ENCODE measurements at places on chromosomes 2 and 18.
A peak's percentile ranks its signal among the peaks of the same experiment; 100 is the strongest.

DNA sequence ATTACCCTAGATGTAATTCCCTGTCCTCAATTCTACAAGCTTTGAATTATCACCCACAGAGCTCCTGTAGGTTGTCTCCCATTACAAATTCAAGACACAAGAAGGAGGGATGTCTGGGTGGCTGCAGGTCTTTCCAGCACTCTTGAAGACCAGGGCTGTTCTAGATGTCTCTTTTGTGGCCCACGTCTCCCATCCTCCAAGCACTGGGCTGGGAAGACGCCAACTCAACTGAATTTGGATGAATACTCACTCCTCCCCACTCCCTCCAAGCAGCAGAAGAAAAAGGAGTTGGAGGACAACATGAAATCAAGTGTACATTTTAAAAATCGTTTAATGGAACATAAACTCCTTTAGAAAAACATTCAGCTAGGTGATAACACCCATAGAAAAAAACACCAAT, 31.2 kb downstream of the SMAD7 start:
- no peak for DNase-seq

- no peak for DNase-seq
These were observed 37.2 kb upstream of the SNED1 start for GRCh38 chr2:240960971-240961876.

DNA sequence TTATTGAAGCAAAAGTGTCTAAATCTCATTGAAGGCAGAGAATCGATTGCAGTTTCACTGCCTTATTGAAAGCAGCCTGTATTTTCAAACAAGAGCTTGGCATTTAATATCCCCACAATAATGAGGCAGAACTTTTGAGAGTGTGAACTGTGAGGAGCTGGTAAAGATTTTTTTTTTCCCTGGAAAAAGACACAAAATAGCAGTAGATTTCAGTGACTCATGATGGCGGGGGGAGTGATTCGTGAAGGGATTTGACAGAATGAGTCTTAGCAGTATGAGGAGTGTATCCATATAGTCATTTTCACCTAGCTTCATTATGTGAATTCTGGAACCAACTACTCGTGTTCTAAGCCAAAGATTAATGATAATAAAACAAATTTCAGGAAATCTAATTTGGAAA, 242.9 kb downstream of the ARL6IP6 start:
- DNase-seq: no peak

DNA sequence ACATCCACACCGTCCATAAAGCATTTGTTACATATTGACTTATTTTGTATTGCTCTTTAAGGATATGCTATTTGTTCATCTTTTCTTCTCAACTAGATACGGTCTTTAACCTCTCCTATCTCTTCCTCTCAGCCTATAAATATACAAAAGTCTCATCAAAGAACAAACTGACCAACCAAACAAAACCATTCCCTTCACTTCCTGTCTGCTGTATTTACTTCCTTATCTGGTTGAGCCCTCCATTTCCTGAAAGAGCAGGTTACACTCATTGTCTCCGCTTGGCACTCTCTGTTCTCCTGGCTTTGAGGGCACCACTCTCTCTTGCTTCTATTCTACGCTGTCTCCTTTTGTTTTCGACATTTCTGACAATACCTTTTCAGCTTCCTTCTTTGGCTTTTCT, 431.9 kb upstream of the TCF4 start:
- DNase-seq: no peak

GRCh38 chr18:62999392-62999791, 284.1 kb downstream of the PHLPP1 start:
- DNase-seq: no peak

GRCh38 chr2:10375570-10376281, 72.4 kb downstream of the ODC1 start:
- no peak for DNase-seq

DNA sequence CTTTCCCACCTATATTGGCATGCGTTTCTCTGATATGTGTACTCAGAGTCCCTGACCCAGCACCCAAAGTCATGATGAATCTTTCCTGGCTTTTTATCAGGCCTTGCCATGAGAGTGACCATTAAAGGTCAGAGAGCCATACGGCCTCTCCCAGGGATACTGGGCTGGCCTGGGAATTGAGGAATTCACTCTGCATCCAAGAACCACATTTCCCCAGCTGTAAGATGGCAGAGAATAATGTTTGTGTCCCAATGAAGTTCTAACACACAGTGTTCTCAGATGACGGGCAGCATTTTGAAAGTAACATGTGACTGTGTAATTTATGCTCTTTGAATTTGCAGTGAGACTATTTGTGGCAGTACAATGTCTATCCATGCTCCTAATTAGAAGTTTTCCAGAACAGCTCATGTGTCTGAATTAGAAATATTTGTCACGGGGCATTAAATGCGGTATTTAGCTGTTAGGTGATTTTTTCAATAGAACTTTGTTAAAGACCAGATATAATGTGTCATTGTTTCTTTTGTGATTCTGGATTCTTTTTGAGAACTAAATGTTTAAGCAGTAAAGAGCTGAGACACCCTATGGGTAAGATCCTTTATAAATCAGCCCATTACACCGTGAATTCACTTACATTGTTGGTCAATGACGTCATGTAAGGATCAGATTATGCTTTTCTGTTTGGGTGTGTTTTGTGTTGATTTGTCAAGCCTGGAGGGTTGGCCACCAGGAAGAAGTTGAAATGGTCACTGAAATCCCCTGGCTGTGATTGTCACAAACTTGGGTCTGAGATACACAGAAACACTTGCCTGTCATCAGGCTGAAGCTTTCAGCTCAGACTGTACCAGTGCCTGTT, 7.3 kb upstream of the SLC3A1 start:
- no peak for DNase-seq

GRCh38 chr18:49588971-49589370, 27.1 kb downstream of the LIPG start:
- DNase-seq: no peak

- peak; percentile 52 for DNase-seq
These were observed 4.0 kb upstream of the WNT10A start for GRCh38 chr2:218876562-218877219.

- DNase-seq: no peak
These were observed 228.3 kb upstream of the FOSL2 start for GRCh38 chr2:28164280-28164801.

DNA sequence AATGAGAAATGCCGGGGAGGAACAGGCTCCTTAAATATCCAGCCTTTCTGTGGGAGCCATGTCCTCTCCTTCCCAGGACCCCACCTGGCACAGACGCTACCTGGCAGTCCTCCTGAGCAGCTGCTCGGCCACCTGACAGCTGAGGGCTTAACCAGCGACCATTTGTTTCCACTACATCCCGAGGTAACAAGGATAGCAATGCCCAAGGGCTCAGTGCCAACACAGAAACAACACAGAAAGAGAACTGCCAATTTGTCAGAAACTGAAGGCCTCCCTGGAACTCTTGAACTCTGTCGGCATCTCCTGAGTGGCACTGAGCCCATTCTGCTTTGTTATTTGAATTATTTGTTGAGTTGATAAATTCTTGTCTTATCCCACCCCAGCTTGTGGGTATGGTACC, 122.2 kb upstream of the ARHGAP28 start:
- DNase-seq: no peak

GRCh38 chr2:147464737-147465357, 380.0 kb upstream of the ACVR2A start:
- no peak for DNase-seq

- DNase-seq: no peak
These were observed 395.3 kb upstream of the NXPH2 start for GRCh38 chr2:139175510-139175909.

- no peak for DNase-seq
These were observed 173.7 kb downstream of the FBXO15 start for GRCh38 chr18:73973972-73974371.

DNA sequence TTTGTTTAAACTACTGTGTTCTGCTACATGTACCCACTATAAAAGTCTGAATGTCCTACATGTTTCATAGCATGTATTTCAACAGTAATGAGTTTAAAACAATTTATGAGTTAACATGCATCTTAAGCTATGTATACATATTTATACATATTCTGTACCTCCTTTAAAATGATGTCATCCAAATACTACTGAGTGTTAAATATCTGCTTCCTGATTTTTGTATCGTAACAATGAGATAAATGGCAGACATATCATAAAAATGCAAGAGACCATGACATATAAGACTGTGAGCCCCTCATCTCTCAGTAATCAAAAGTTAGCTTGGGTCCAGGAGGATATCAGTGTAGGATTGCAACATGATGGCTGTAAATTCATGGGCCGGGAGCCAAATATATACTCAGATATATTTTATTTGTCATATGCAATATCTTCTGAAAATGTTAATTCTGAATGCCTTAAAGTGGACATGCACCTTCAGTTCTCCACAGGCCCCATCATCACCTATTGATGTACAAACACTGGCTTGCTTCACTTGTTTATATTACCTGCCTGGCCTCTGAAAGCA, 3.6 kb downstream of the COL5A2 start:
- DNase-seq: no peak

- no peak for DNase-seq
These were observed 205.1 kb downstream of the ARL4C start for GRCh38 chr2:234291765-234292204.

DNA sequence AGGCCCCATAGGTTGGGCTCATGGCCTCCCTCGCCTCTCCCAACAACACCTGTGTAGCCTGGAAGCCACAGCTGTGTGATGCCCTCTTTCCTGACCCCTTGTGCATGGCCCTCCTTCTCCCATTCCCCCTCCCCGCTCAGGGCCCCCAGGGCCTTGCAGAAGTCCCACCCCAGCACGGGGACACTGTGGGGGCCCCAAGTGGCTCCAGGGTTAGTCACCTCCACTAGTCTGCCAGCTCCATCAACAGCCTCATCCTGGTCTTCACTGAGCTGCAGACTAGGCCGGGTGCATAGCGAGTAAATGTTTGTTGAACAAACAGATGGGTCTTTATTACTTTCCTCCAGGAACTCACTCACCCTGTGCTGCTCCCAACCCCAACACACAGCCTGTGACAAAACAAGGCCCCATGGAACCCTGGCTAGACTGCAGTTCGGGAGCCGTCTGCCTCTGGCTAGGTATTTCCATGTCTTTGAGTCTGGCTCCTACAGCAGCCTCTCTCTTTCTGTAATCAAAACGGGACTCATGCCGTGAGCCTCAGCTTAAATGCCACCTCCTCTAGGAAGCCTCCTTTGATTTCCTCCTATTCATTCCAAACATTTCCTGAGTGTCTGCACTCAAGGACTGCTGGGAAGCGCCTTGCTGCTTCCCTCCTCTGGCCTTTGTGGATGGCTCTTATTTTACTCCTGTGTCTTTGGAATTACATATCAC, 109.9 kb upstream of the ID2 start:
- DNase-seq: no peak

GRCh38 chr2:237754182-237754581, 44.4 kb upstream of the RBM44 start:
- no peak for DNase-seq

GRCh38 chr2:196827356-196827755, 18.2 kb upstream of the C2orf66 start:
- DNase-seq: no peak

DNA sequence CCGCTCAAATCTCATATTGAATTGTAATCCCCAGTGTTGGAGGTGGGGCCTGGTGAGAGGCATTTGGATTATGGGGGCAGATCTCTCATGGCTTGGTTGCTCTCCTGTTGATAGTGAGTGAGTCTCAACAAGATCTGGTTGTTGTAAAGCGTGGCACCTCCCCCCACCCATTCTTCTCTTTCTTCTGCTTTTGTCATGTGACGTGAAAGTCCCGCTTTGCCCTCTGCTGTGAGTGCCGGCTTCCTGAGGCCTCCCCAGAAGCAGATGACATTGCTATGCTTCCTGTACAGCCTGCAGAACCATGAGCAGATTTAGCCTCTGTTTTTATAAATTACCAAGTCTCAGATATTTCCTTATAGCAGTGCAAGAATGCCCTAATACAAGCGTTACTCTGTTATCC, 673.8 kb downstream of the ADCYAP1 start:
- DNase-seq: no peak

- DNase-seq: no peak
These were observed 142.9 kb upstream of the FIGN start for GRCh38 chr2:163878718-163879117.

GRCh38 chr2:88698498-88699233, 7.2 kb downstream of the RPIA start:
- no peak for DNase-seq

- no peak for DNase-seq
These were observed 1281.6 kb upstream of the TMEFF2 start for GRCh38 chr2:193476171-193476800.

DNA sequence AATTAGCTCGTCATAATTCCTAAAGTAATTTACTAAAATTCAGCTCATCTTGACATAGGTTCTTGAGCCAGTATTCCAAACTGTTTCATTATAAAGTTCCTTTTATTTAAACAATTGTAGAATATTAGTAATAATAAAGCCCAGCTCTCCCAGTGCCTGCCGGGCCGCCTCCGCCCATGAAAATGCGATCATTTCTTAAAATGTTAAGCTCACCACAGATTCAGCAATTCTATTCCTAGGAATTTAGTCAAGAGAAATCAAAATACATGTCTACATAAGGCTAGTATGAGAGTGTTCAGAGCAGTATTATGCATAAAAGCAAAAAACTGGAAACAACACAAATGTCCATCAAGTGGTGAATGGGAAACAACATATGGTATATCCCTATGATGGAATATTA, 52.0 kb downstream of the XDH start:
- no peak for DNase-seq

DNA sequence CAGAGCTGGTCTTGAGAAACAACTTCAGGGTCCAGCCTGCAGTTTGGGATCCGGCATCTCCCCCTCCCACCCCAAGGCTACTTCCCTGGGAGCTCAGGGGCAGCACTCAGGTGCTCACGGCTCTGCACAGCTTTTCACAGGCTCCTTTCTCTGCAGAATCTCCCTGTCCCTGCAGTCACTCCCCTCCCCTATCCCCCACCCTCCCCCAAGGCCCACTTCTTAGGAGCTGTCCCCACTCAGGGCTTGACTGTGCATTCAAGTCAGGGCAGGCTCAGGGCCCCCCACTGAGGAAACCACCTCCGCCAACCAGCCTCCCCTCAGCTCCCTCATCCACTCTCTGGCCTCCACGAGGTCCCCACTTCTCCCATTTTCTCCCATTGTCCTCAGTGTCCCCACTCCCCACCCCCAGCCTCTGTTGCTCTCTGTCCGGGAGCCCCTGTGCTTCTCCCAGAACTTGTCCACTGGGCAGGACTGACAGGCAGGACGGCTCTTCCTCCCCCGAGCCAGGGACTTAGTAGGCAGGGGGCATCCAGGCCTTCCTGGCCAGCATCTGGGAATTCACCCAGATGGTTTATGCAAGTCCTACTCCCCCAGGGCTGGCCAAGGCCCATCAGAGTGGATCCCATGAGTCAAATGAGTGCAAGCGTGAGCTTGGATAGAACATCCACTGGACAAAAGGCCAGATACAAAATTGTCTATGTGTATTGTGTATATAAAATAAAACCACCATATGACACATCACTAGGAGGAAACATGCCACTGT, 7.6 kb downstream of the NMUR1 start:
- DNase-seq: no peak

DNA sequence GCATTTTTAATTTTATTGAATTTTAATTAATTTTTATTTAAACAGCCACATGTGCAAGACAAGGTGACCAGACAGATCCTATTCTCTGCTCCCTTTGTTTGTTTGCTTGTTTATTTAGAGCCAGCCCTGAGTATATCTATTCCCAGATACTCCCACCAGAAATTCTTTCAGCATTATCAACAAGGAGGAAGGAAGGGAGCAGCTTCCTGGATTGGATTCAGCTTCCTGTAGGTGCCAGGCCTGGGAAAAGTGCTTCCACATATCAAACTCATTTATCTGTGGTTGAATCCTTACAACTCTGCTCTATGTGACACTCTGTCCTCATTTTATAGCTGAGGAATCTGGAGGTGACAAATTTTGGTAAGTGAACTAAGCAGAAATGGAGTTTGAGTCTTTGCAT, 60.5 kb upstream of the KLF7 start:
- no peak for DNase-seq

- DNase-seq: no peak
These were observed 8.0 kb downstream of the GNLY start for GRCh38 chr2:85702172-85702571.
